H4 (cell line): ENCODE measurements at places on chromosomes 7 and 10. TPM values are rescaled to one million over a fixed set of nuclear protein-coding genes. Genes with fewer than 3 reads are reported as not detected.

- DNase-seq: no peak
These were observed 6.5 kb downstream of the UNCX start for GRCh38 chr7:1238931-1239802.

Gene ASZ1
- 0.14 TPM in 1 of 2 replicates, not detected in the other for total RNA-seq

GRCh38 chr10:110444004-110444337 is 53.7 kb upstream of the DUSP5 start:
- no peak for DNase-seq

- no peak for DNase-seq
These were observed 110.8 kb downstream of the JAZF1 start for GRCh38 chr7:28069807-28070206.

DNA sequence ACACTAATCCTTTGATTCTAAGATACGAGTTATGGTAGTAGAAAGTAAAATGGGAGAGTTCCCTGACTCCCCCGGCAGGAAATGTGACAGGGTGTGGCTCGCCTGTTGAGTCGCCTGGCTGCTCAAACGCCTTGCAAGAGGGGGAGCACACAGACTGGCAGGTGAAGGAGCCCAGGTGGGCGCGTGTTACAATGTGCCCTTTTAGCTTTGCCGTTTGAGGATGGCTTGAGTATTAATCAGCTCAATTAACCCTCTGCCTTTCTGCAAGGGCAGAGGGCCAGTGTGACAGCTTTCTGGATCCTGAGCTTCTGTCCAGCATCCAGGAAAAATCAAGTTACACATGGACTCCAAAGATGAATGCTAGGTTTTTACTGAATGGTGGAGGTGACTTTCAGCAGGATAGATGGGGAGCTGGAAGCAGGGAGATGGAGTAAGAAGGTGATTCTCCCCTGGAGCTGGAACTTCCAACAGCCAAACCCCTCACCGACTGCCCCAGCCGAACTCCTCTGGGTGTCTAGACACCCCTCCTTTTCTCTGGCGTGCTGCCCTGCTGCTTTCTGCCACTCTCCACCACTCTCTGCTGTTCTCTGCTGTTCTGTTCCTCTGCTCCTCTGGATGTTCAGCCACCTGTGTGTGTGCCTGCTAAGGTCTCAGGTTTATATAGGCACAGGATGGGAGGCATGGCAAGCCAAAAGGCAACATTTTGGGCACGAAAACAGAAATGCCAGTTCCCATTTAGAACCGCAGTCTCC is 548.8 kb upstream of the KCND2 start:
- no peak for DNase-seq

Gene GSDME
- total RNA-seq: 19.8 and 24.4 TPM in 2 replicates

DNA sequence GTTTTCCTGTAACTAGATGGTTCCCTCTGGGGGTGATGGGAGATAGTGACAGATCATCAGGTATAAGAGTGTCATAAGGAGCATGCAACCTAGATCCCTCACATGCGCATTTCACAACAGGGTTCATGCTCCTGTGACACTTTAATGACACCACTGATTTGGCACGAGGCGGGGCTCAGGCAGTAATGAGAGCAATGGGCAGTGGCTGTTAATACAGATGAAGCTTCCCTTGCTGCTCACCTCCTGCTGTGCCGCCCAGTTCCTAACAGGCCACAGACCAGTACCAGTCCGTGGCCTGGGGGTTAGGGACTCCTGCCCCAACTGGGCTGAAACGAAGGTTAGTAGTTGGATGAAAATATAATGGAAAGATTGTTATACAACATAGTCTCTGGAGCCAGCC is 201.6 kb upstream of the LRRN3 start:
- no peak for DNase-seq

Gene TIMM23
- 138 and 155 TPM in 2 replicates for total RNA-seq

- no peak for DNase-seq
These were observed 96.1 kb downstream of the FAM53B start for GRCh38 chr10:124648131-124648475.

- no peak for DNase-seq
These were observed 1.4 kb upstream of the CDCA7L start for GRCh38 chr7:21947056-21947455.

Gene CADPS2
- 22.4 and 23.3 TPM in 2 replicates for total RNA-seq

DNA sequence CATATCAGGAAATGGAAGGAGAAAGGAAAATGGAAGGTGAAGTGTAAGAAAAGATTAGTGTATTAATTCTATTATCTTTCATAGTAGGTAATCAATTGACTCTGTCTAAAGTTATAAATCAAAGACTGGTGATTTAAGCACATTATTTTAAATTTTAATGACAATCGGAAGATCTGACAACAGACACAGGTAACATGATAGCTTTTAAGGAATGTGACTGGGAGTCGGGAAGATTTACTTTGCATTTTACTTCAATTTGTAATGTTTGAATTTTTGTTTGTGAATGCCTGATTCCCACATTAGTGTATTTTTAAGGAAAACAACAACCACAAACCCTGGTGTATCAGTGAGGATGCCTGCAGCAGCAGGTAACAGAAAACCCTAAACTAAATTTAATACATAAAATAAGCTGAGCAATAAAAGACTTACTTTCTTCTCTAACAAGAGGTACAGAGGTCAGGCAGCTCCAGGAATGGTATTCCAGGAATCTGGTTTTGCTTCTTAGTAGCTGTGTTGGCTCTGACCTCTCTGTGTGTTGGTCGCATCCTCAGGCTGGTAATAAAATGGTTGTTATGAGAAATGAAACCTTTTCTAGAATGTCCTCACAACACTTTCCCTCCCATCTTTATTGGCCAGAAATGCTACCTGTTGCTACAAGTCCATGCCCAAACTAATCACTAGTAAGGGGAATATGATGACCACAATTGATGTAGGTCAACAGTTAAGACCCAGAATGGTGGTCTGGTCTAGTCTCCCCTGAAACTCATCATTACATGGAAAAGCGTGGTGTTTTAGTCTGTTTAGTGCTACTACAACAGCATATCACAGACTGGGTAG is 12.2 kb downstream of the DNAJB9 start:
- no peak for DNase-seq

DNA sequence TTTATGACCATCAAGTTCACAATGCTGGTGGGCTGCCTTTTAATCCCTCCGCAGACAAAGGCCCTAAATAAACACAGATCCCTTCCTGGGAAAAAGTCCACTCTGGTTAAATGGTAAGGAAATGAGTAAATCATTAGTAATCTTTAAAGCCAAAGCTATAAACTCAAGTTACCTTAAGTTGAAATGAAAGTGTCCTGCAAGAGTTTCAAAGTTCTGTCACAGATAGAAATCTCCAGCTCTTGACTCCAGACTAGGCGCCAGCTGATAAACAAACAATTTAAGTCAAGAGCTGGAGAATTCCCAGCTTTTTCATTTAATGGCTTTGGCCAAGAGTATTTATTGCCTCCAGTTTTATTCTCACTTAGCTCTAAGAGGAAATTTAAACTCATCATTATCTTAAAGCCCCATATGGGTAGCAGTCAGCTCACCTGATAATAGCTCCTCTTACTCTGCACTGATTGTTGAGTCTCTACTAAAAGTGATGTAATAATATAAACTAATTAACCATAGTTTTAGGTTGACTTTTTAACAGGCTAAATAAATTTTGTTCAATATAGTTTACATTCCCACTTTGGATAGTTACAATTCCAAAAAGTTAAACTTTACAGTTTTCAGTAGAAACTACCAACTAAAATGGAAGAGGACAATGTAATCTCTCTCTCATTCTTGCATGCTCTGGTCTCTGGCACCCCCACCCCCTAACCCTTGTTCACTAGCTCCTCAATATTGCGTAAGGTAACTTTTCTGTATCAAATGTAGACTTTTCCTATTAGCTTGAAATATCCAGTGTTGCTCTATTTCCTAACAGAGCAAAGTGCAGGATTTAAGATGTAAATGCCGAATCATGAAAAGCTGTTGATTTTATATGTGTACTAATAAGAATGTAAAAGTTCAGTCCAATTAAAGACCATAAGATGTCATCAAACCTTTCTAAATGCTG is 56.1 kb downstream of the HIBADH start:
- DNase-seq: peak; percentile 97

GRCh38 chr7:683526-684205 is 42.8 kb upstream of the DNAAF5 start:
- no peak for DNase-seq

GRCh38 chr10:61987537-61987936 is 86.0 kb downstream of the ARID5B start:
- DNase-seq: no peak

Gene TPST1
- 86.2 and 93.2 TPM in 2 replicates for total RNA-seq

Gene CFAP46
- total RNA-seq: 1.0 and 4.8 TPM in 2 replicates

GRCh38 chr7:156257904-156258303 is 382.7 kb upstream of the RNF32 start:
- DNase-seq: no peak

DNA sequence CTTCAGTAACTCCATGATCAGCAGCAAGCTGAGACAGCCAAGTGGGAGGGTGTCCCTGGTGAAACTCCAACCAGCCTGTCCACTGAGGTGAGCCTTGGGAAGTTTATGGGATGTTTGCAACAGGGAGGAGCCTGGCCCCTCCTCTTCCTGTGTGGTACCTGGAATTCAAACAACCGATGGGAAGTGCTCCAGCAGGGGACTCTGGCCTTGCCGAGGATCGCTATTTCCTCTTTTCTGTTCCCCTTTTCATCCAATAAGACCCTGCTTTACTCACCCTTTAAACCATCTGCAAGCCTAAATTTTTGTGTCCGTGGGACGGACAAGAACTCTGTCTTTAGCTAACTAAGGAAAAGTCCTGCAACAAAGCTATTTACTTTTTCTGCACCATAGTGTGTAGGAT is 491.1 kb upstream of the ZMIZ1 start:
- DNase-seq: no peak
